ENCODE measurements at places on chromosomes 12 and 14. TPM values are rescaled to one million over a fixed set of nuclear protein-coding genes. Genes with fewer than 3 reads are reported as not detected.

GRCh38 chr12:18824287-18824686 lies 86.4 kb downstream of the CAPZA3 start:
- DNase-seq = no peak

DNA sequence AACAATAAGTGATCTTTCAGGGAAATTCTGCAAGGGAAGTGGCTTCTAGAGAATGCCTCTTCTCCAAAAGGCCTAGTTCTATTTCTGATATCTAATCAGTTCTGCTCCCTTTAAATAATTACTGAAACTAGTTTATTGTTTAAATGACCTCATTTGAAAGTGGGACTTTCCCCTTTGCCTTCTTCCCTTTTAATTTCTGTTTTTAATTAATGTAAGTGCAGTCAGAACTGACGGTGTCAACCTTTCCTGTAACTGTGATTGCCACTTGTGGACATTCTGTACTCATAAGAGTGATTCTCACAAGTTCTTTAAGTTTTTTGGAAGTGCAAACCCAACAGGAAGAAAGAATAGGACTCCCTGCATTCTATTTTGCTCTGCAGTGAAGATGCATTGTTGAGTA lies 265.3 kb upstream of the PLEKHG7 start:
- DNase-seq = no peak

Gene TMEM117
- 2.8 TPM for total RNA-seq

Gene WNT1
- not detected for total RNA-seq

DNA sequence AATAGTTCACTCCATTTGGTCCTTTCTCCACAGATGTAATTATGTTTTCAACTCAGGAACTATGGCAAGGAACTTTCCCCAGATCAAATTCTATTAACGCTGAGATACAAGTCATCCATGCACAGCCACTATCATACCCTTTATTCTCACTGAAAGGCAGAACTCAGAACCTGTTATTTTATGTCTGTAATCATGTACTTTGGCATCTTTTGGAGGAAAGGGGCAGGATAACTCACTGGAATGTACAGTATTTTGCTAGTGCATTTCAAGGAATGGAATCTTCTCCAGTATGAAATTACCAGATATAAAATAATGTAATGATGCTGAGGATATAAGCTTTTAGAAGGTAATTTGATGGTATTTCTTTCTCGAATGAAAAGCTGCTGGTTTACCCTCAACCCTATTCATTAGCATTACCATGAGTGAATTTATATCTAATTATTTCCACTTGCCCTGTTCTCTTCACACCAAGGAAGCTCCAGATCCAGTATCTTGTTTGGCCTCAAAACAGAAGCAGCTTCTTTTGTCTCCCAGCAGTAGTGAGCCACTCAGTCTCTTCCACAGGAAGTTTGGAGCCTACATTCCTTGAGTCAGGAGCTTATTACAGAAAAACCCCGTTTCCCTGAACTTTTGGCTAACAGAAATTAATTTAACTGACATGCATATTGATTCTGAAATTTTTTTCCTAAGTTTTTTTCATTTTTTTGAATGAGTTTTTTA lies 10.0 kb upstream of the AMHR2 start:
- DNase-seq = no peak

GRCh38 chr14:34423445-34423844 lies 38.6 kb downstream of the SPTSSA start:
- DNase-seq = no peak
